ENCODE measurements at places on chromosomes 5 and 9.

GRCh38 chr5:126004636-126005035, 418.6 kb upstream of the GRAMD2B start:
- no peak for DNase-seq

GRCh38 chr9:21491756-21492155, 9.6 kb upstream of the IFNE start:
- no peak for DNase-seq

GRCh38 chr5:180575571-180575970, 15.7 kb downstream of the SCGB3A1 start:
- no peak for DNase-seq

DNA sequence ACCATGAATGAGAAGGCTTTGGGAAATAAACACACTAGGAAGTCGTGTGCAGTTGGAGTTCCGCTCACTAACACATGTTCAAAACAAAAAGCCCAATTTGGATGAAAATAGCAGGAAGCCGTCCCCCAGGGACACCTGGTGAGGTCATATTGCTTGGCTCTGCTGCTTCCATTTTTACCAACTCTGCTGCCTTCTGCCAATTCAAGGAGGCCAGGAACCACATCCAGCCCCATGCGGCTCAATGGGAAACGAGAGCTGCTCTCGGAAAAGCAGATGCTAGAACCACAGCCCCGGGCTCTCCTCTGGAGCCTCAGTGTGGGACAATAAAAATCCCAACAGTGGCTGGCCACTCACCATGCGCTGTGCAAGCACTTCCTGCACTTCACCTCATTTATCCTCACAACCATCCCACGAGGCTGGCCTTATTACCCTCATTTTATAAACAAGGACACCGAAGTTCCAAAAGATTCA, 13.4 kb downstream of the ADAM19 start:
- DNase-seq: peak; percentile 76

GRCh38 chr9:98318041-98318790, 62.8 kb upstream of the TBC1D2 start:
- no peak for DNase-seq

GRCh38 chr9:21395778-21396717, 10.8 kb upstream of the IFNA2 start:
- peak; percentile 18 for DNase-seq

DNA sequence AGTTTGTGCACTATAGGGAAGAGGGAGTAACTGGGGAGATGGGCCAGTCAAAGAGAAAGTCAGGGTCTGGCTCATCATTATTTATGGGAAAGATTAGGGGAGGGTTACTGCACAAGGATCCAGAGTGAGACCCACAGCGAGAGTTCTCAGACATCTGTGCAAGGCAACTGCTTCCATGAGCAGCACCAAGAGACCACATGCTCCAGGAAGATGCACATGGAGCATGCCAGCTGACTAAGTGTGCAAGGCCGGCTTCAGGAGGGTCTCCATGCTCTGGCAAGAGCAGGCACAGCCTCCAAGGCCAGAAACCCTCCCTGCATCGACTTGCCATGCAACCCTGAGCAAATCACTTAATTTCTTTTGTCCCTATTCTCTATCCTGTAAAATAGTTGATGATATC, 616.9 kb downstream of the CSNK1G3 start:
- DNase-seq: no peak

- DNase-seq: no peak
Observed at GRCh38 chr5:155759252-155759651, 567.7 kb upstream of the SGCD start.

DNA sequence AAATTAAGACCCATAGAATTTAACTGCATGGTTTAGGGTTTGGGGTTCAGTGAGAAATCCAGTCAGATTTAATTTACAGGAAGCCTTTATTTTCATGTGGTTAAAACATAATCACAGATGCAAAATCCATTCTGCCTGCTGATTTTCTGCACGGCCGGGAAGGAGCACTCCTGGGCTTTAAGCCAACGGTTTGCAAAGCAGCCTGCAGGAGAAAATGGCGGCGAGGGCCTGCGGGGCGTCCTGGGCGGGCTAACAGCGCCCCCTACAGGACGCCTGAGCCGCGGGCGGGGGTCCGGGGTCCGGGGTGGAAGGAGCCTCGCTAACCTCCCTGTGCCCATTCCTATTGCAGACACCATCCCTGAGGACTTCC, 47.6 kb downstream of the THBS4 start:
- DNase-seq: peak; percentile 83

- DNase-seq: no peak
Observed at GRCh38 chr5:56327809-56328208, 94.7 kb upstream of the ANKRD55 start.

DNA sequence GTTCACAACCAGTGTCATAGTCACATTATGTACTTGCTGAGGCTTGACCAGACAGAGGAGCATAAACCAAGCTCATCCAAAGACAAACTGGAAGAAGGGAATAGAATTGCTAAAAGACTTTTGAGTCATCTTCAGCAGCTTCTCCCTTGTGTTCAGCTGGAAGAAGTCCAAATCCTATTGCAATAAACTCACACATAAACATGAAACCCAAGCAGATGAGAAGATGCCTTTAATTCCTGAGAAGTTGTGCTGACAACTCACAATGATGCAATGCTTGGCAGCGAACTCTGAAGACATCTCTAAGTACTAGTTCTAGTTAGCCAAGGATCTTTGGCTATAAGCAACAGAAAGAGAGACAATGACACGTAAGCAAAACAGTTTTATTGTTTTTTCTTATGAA, 642.1 kb downstream of the KCTD16 start:
- peak; percentile 85 for DNase-seq

DNA sequence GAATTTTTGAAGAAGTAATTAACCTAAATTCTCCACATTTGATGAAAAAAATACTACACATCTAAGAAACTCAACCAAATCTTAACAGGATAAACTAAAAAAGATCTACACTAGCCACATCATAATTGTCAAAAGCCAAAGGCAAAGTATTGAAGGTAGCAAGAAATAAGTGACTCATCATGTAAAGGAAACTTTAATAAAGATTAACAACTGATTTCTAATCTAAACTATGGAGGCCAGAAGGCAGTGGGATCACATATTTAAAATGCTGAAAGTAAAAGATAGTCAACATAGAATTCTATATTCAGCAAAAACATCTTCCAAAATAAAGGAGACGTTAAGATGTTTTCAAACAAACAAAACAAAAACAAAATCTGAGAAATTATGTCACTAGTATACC, 2002.9 kb downstream of the MAT2B start:
- DNase-seq: no peak

DNA sequence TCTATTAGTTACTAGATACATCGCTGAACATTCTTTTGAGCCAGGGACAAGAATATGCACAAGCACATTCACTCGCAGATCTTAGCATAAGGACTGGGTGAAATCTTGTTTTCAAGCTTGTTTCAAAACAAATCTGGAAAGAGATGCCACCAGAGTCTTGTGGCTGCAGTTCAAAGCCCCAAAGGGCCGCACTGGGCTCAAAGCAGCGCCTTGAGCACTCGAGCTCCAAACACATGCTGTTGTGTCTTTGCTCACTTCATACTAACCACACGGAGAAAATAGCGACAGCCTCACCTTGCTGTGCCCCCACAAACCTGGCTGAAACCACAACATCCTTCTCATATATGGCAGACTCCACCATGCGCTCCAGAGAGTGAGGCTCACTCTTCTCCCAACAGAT, 34.2 kb upstream of the IL7R start:
- no peak for DNase-seq

- DNase-seq: no peak
Observed at GRCh38 chr5:171441246-171441791, 21.9 kb downstream of the FGF18 start.

GRCh38 chr5:69004676-69005075, 89.1 kb upstream of the SLC30A5 start:
- DNase-seq: peak; percentile 52

DNA sequence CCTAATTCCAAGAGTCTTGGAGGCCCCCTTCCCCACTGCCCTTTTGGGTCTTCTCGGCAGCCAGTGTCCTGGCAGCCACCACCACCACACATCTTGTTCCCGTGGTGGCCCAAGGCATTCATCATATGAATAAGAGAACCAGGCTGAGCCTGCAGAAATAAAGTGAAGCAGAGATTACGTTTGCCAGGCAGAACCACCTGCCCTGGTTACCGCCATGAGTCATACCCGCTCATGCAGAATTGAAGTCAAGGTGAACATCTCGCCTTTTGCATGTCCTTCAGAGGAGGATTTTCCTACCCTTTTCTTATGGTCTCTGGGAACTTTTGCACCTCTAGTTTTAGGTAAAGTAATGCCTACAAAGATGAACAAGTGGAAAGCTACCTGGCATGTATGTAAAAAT, 119.5 kb upstream of the LMX1B start:
- DNase-seq: no peak

DNA sequence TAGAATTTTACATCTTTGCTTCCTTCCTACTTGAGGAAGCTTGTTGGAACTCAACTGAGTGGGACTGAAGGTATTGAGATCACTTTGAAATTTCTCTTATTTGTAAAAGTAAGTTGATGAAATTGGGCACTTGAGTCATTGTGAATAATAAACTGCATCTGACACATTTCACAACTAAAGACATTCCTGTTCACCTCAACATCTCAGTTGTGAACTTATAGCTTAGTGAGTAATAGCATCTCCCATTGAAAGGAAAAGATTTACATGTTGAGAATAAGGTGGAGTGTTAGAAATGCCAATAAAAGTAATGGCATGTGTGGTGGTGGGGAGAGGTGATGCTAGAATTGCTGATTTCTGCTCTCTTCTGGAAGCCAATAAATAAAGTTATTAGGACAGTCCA, 145.0 kb downstream of the SLC24A2 start:
- no peak for DNase-seq
